Suppressor macrophage treated with lipopolysaccharide for 4 hours (primary cell): ENCODE measurements at places on chromosomes 7 and 10.

GRCh38 chr7:98955992-98956391, 77.7 kb downstream of the TRRAP start:
- no peak for DNase-seq

DNA sequence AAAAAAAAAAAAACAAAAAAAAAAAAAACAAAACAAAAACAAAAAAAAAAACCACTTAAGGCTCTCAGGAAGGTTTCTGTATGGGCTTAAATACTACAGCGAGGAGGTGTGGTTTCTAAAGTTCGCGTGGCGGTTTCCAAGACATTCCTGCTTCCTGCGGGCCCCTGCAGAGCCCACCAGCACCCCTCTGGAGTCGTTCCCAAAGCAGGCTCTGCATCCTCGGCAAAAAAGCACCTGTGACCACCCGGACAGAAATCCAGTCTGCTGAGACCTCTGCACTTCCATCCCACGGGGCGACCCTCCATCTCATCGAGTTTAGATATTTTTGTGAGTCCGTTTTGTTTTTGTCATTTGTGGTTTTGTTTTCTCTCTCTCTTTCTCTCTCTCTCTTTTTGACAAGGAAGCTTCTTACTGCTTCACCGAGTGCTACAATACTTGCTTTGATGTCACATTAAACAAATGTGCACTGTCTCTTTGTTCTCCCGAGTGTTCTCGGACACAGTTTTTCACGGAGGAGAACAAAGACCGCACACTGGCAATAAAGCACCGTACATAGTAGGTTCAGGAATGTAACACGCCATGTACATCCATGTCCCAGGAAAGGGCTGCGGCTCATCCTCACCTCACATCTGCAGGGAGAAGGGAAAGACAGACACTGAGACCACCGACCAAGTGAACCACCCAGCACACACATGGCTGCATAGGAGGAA, 21.5 kb downstream of the PDGFA start:
- DNase-seq, result no peak

- DNase-seq, result no peak
Measured at GRCh38 chr10:56469482-56469881, 108.4 kb upstream of the ZWINT start.

GRCh38 chr10:30463944-30464451, 30.0 kb downstream of the MAP3K8 start:
- no peak for DNase-seq

- DNase-seq, result no peak
Measured at GRCh38 chr7:79540592-79540991, 87.1 kb upstream of the MAGI2 start.

- no peak for DNase-seq
Measured at GRCh38 chr7:125823538-125823937, 893.9 kb upstream of the POT1 start.

DNA sequence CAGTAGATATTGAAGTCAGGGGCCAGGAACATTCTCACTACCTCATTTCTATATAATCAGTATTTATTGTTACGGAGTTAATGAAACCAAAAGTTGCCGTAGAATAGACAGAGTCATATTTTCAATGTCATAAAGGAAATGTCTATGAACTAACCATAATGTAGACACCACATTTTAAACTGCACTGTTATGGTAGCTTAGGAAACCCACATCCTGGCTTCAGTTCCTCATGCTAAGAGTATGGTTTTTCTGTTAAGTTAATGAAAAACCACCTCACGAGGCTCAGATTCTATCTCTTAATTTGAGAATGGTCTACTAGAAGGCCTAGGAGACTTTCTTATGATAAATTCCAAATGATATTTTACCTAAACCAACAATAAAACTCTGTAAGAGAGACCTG, 166.5 kb downstream of the TMEM26 start:
- DNase-seq, result peak; percentile 75

DNA sequence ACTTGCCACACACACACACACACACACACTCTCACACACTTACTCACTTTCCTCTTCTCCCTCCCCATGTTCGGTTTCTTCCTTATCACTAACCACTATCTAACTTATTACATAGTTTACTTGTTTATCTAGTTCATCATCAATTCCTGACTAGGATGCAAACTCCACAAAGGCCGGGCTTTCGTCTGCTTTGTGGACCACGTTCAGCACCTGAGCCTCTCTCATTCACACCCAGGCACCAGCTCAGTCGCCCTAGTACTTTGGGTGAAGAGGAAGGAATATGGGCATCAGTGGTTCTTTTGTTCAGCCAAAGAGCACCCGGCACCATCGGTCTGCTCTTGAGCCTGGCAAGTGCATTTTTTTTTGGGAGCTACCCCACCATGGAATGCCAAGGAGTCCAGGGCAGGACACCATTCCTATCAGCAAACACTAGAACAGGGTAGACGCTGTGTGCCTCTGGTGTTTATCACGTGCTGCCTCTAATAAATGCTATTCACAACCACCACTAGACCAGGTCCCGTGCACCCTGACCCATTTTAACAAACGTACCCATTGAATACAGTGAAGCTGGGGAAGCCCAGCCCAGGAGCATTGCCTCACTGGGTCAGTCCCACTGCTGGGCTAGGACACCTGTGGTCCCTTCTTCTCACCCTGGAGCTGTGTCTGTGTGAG, 2.2 kb downstream of the C10orf67 start:
- DNase-seq, result no peak

DNA sequence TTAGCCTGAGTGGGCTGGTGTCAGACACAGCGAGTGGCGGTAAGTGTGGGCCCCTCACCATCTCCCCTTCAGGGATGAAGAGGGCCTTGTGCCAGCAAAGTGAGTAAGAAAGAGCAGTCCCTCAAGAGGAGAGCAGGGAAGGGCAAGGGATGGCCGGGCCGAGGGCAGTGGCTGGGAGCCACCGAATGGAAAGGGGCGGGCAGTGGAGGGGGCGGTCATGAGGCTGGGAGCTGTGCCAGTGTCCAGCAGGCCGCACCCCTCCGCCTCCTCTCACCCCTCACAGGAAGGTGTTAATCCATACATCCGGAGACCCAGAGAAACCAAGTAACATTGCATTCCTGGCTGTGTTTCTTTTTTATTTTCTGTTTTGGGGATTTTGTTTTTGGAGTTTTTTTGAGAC, 28.6 kb upstream of the RASGEF1A start:
- DNase-seq, result no peak

DNA sequence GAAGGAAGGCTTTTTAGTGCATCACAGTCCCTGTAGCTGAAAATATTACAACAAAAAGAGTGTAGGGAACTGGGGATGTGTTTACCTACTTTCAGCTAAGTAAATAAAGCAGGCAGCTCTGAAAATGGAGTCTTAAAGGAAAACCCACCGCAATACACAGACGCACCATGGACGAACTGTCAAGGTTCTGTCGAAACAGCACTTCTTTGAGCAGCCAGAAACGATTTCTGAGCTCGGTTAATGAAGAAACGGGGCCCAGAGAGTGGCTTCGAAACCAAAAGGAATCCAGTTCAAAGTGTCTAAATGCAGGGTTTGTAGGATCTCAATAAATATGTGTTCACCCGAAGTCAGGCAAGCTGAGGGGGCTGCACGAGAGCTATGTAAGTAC, 275.4 kb upstream of the NEBL start:
- no peak for DNase-seq

DNA sequence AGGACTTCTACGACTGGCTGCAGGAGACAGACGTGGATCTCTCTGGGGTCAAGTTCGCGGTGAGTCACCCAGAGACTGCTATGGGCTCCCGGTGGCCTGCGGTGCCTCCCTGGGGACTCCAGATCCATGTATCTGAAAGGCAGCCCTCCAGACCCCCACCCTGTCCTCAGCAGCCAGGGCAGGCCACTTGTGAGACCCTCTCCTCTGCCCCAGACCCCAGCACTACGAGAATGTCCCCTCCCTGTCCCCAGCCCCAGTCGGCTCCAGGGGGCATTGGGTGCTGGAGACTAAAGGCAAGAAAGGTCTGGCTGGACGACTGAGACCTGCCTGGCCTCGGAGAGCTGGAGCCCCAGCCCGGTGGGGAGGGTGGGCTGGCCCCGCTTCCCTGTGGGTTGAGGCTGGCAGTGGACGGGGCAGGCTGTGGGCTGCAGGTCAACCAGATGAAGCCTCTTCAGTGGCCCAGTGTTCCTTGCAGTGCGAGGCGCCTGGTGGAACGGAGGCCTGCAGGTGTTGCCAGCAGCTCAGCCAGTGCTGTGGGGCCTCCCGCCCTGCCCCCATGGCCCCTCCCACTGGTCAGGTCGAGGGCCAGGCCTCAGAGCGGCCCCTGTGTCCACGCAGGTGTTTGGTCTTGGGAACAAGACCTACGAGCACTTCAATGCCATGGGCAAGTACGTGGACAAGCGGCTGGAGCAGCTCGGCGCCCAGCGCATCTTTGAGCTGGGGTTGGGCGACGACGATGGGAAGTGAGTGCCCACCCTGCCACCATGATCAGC, 13.8 kb downstream of the TMEM120A start:
- no peak for DNase-seq

- peak; percentile 73 for DNase-seq
Measured at GRCh38 chr10:12656518-12657142, 307.3 kb downstream of the CAMK1D start.

- DNase-seq, result no peak
Measured at GRCh38 chr10:125738206-125738605, 18.7 kb downstream of the EDRF1 start.

GRCh38 chr7:130741331-130741995, 7.5 kb upstream of the KLF14 start:
- DNase-seq, result peak; percentile 66

DNA sequence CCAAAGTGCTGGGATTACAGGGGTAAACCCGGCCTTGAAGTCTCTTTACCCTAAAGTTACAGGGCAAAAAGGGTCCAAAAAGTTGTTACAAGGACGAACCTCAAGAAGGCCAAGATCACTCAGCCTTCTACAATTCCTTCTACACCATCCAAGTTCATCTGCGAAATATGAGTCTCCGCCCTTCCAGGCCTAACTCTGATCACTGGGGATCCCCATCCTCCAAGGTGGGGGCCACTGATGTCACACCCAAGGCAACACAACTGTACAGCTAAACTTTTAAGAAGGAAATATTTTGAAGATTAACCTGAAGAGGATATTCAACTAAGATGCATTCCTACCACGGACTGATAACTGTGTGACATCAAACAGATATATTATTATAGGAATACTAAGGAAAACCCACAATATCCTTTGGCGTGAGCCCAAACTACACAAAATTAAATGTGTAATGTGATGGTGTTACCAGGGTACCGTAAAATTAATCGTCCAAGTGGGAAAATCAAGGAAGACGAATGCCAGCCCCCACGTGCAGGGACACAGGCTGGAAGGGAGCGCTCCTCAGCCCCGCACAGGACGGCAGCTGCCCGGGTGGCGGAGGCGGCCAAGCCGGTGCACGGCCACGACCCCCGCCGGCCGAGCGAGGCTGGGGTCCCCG, 1.0 kb downstream of the PAXIP1 start:
- DNase-seq, result no peak

DNA sequence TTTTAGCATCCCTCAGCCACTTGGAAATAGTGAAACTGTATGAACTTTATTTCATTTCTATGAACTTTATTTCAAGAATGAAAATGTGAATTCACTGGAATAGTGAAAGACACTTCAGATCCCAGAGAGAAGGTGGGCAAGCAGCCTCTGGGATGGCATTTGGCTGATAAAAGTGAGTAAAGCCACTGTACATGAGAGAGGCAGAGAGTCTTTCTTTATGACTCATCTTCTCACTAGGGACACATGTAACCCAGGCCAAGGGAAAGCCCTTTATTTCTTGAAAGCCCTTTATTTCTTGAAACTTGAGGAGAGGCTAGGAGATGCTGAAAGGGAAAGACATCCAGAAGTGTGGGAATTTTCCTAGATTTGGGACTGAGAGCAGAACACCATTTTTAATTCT, 148.9 kb upstream of the SMIM30 start:
- no peak for DNase-seq

DNA sequence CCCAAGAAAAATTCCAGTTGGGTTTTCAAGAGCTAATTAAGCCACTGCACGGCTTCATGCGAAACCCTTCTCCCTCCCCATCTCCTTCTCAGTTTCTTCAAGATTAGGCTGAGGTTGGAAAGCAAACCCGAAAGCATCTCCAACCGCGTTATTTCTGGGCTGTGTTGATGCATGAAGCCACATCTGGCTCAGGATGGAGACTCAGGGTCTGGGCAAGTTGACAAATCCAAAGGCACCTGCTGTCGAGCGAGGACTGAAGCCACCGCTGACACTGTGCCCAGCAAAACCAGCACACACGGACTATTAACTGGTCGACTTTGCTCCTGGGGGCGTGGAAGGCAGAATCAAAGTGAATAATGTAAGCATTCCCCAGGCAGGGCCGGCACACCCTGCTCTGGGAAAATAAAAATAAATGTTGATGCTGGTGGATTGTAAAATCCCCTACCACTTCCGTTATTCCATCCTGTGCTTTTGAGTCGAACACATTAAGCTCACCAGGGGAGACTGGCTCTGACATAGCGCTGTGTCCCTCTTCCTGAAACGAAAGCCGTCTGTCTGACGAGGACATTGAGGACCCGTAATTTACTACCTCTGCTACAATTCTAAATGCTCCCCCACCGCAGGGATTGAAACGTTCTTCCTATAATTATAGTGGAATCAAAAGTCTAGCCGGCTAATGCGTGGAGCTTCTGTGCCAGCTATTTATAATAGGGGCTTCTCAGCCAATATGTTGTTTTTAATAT, 269.8 kb downstream of the ADARB2 start:
- no peak for DNase-seq

DNA sequence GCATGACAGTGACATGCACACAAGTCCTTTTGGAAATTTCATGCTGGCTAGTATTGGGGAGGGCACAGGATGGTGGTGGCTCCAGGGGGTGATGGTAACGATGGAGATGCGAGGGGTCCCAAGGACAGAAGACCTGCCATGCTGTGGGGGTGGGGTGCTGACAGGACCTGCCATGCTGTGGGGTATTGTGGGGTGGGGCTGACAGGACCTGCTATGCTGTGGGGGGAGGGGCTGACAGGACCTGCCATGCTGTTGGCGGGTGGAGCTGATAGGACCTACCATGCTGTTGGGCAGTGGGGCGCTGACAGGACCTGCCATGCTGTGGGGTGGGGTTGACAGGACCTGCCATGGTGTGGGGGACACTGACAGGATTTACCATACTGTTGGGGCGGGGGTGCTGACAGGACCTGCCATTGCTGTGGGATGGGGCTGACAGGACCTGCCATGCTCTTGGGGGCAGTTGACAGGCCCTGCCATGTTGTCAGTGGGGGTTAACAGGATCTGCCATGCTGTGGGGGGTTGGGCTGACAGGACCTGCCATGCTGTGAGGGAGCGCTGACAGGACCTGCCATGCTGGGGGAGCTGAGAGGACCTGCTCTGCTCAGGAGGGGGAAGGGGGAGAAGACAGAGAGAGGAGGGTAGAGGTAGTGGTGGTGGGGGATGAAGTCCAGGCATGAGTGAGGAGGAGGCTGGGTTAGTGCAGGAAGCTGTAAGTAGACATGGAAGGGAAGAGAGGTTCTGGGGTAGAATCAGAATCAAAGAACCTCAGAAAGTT, 36.2 kb upstream of the RET start:
- DNase-seq, result no peak
